ENCODE measurements at places on chromosomes 11 and 22.

DNA sequence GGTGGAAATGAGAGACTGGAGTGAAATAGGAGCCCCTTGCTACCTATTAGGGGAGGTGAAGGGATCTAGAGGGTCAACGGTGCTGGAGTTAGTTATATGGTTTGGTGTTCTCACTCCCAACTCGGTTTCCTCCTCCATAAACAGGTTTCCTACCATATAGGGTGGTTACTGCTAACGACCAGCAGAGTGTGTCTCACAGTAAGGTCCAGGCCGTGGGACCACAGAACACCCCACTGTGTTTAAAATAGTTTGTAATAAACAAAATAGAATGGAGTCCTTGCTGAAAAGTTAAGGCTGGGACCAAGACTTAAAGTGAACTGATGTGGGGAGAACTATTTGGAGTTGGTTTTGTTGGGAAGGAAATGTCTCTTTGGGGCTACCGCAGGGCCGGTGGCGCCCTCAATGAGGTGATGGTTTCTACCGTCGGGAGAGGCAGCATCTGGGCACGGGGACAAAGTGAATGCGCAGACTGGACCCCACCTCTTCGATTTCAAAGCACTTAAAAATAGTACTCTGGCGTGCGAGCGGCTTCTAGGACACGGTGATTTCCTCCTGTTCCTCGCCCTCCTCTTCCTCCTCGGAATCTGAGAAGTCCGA lies 4.5 kb downstream of the DBX1 start:
- no peak for DNase-seq

- no peak for DNase-seq
These were observed 16.1 kb downstream of the MS4A6E start for GRCh38 chr11:60343094-60343704.

DNA sequence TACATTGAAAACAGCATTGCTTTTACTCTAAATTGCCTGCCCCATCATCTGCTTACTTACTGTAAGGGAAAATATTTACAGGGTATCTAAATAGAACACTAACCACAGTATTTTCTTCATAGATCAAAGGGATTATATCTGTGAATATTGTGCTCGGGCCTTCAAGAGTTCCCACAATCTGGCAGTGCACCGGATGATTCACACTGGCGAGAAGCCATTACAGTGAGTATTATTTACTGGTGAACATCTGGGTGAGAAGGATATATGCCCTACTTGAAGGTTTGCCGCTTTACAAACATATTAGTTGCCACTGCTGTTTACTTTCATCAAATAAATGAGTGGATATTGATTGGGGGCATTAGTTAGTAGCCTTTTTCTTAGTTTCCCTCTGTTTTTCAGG lies 5.9 kb upstream of the CNTF start:
- peak; percentile 35 for DNase-seq

GRCh38 chr22:36823186-36823839 lies 6.5 kb upstream of the PVALB start:
- DNase-seq: no peak

GRCh38 chr11:94032725-94033124 lies 11.6 kb downstream of the HEPHL1 start:
- DNase-seq: no peak

- DNase-seq: no peak
These were observed 51.7 kb downstream of the GAB4 start for GRCh38 chr22:16956290-16956689.

DNA sequence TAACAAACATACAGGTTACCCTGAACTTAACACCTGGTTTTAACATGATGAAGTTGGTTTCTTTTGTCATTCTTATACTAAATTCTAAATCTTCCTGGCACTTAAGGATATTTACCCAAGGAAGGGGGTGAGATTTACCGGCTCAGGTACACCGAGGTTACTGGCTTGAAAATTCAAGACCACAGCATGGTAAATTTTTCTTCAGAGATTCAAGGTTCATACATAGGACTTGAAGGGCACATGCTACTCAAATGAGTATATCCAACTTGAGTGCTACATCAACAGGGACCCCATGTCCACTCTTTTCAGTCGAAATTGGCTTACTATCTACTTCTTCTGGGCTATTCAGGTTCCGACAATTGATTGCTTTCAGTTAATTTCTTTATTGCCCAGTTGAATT lies 12.7 kb downstream of the SERPING1 start:
- DNase-seq: no peak

GRCh38 chr11:39165021-39165420 lies 2294.4 kb downstream of the LRRC4C start:
- DNase-seq: no peak

- no peak for DNase-seq
These were observed 6.2 kb downstream of the CHST1 start for GRCh38 chr11:45659031-45659817.

GRCh38 chr11:50080256-50080655 lies 47.6 kb downstream of the OR4C45 start:
- DNase-seq: no peak

DNA sequence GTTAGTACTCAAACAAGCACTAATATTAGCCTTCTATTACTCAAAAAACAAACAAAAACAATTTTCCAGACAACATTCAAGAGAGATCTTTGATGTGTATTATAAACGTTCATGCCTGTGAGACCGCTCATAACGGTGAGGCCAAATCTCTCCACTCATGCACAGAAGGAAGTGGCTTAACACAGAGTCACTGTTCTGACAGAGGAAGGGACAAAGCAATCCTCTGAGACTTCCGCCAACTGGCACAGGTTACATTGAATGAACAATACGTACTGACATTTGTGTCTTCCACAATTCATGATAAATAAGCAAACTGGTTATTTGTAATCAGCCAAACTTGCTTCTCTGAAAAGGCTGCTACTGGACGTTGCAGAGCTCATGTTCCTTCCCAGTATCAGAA lies 30.5 kb downstream of the CHKA start:
- DNase-seq: no peak

GRCh38 chr11:33698921-33699320 lies 1.7 kb downstream of the C11orf91 start:
- DNase-seq: no peak

- DNase-seq: no peak
These were observed 3.3 kb downstream of the ARL14EP start for GRCh38 chr11:30326114-30326778.

DNA sequence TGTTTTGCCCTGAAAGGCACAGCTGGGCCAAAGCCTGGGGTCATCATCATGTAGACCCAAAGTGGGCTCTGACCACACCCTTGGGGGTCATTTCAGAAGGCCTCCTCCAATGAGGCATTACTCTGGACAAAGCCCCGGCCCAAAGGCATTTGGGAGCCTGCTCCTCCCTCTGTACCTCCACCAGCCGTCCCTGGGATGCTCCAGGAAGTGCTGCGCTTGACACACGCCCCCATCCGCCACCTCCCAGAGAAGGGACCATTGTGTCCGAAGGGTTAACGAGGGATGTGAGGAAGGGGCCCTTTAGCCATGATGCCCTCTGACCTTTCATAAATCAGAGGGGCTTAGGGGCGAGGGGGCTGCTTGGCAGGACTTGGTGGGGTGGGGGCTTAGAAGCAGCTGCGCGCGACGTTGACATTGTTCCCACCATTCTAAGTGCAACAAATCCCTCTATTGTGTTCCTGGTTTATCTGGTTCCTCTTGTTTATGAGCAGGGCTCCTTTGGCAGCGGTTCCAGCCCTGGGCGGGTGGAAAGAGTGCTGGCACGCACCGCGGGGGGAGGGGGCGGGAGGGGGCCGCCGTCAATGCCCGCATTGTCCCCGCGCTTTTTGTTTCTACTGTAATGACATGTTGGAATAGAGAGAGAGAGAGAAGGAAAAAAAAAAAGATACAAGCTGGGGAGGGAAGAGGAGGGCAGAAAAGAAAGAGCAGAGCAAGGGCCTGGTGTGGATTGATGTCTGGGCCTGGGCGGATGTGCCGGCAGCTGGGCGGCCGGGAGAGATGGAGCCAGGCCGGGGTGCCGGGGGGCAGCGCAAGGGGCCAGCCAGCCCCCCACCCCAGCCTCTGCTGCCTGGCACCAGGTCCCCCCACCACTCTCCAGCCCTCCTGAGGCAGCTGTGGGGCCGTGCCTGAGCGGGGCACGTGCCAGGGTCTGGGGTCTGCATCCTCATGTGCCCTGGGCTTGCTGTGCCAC lies 32.1 kb upstream of the SOX10 start:
- DNase-seq: peak; percentile 45

- DNase-seq: peak; percentile 56
These were observed 37.8 kb upstream of the CELSR1 start for GRCh38 chr22:46574993-46575910.

GRCh38 chr11:3860375-3860774 lies 4.9 kb downstream of the STIM1 start:
- no peak for DNase-seq

DNA sequence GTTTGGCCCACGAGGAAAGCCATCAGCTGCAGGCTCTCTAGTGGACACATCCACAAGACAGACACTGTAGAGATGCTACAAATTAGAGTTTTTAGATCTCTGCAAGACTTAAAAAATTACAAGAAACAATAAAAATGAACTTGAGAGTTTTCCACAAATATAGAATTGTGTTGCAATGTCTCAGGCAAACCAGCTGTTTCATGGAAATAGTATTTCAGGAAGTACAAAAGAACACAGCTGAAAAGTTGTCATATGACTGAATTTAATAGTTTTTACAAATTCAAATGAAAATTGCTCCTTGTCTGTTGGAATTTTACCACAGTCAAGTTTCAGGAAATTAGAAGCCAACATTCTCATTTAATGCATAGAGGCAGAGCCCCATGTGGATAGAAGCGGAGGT lies 184.5 kb upstream of the PITPNB start:
- no peak for DNase-seq

- no peak for DNase-seq
These were observed 133.3 kb downstream of the TBC1D22A start for GRCh38 chr22:46895753-46896152.

DNA sequence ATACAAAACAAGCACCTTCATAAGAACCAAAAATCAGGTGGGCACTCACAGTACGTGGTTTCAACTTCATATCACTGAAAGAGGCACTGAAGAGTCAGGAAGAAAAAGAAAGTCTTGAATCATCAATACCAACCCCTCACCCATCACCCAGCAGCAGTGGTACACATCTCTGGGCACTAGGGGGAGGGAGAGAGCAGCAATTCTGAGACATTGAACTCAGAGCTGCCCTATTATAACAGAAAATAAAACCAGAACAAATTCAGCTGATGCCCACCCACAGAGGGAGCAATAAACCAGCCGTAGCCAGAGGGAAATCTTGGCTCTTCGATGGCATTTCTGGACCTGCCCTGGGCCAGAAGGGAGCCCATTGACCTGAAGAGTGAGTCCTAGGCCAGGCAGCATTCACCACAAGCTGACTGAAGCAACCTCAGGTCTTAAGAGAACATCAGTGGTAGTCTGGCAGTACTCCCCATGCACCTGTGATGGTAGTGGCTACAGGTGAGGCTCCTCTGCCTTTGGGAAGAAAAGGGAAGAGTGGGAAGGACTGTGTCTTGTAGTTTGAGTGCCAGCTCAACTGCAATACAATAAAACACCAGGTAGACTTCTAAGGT lies 42.2 kb upstream of the FAM181B start:
- DNase-seq: no peak

DNA sequence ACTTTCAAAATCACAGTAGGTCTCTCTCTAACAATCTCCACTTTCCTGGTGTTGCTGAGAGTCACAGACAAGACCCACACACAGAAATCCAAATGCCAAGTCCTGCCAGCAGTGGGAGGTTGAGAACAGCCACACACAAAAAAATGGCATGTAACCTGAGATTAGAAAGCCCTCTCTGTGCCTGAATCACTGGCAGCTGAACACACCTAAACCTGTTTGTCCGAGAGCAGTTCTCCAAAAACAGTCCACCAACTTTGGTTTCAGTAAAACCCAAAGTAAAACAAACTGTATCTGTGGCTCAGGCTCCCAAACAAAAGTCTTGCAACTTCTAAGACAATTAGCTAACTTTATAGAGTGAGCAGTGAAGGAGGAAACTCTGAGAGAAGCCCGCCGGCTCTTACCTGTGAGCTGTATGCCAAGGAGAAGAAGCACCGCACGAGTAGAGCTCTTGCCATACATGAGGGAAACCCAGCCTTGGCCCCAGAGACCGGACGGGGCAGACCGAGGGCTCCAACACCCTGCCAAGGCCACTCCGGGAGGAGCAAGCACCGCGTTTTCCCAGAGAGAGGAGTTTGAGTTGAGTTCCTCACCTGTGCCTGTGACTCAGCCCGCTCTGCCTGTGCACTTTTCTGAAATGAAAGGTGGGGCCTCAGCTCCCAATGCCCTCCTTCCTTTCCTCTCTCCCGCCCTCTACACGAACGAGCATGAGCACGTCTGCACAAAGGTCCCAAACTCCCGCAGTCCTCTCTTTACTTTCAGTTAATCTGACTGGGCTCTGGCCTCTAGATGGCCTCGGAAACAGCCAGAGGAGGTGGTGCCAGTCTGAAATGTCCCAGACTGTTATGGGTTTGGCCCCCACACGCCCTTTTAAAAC lies at the start of gene MPZL2:
TSS of gene MPZL2 (minus strand) at position 603 of the 874 bp plus-strand sequence. CDS start at position 459, 144 bp downstream.
- DNase-seq: peak; percentile 20

GRCh38 chr22:20957683-20958431 lies 9.2 kb upstream of the AIFM3 start:
- peak; percentile 33 for DNase-seq
